ENCODE measurements at places on chromosomes 7 and 10.

GRCh38 chr10:90912174-90912573 is 8.7 kb downstream of the ANKRD1 start:
- DNase-seq = no peak

- no peak for DNase-seq
Observed at GRCh38 chr7:142123184-142123583, 11.7 kb downstream of the MGAM2 start.

DNA sequence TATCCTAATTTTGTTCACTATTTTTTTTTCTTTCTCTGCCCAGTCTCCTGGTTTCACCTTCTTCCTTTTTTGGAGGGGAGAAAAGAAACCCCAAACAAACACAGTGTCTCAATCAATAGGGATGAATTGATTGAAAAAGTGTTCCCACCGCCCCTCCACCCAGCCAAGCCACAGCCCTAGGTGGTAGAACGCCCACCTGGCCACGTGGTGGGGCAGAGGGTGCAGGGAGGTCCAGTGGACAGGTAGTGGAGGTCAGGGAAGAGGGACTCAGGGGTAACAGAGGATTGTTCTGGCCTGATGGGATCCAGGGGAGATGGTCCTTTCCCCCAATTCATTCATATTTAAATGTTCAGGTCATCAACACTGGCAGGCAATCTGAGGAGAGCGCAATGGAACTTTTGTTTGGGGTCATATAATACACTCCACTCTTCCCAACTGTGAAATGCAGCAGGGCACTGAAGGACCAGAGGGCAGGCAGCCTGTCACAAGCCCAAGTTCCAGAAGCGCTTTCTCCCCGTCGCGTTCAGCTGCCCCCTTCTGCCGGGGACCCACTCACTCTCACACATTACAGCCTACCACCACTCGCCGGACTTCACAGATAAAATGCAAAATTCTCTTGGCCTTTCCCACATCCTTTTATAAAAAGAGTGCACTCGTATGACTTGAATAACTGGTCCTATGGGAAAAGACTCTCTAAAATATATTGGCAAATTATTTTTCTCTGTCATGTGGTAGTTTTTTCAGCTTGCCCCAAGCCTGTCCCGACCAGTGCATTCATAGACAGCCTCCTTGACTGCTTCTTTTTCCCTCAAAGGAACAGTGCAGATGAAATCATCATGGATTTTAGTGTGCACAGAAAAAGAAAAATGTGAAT is 1.6 kb downstream of the INHBA start:
- no peak for DNase-seq

- DNase-seq = no peak
Observed at GRCh38 chr7:128422037-128422436, 12.3 kb upstream of the IMPDH1 start.

GRCh38 chr7:119967221-119967620 is 305.8 kb upstream of the KCND2 start:
- no peak for DNase-seq

DNA sequence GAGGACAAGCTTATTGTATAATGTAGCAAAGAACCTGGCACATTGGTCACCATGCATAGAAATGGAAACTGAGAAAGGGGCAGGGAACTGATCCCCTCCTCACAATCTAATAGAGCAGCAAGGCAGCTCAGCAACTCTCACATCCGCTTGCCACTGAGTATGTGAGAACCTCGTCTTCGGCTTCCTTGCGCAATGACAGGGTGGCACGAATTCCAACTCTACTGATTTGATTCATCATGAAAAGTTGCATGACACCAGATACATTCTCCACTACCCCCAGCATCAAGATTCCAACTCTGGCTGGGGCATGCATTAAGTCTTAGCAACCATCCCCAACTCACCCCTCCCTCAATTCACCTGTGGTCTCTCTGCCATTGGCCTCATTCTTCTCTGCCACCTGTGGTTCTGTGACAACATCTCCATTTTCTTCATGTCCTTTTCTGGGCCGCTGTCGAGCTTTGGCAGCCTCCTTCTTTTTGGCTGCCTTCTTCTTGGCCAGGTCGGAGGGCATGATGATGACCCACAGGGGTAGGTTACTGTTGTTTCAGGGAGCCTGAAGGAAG is 976 bp downstream of the ABCF2 start:
- DNase-seq = peak; percentile 49

GRCh38 chr7:102049765-102050164 is 232.3 kb downstream of the CUX1 start:
- no peak for DNase-seq

GRCh38 chr7:159102681-159103381 is 41.8 kb downstream of the VIPR2 start:
- DNase-seq = no peak

GRCh38 chr10:59618666-59619065 is 91.0 kb downstream of the SLC16A9 start:
- DNase-seq = no peak

GRCh38 chr10:132534391-132535064 is 3.1 kb upstream of the INPP5A start:
- DNase-seq = no peak

DNA sequence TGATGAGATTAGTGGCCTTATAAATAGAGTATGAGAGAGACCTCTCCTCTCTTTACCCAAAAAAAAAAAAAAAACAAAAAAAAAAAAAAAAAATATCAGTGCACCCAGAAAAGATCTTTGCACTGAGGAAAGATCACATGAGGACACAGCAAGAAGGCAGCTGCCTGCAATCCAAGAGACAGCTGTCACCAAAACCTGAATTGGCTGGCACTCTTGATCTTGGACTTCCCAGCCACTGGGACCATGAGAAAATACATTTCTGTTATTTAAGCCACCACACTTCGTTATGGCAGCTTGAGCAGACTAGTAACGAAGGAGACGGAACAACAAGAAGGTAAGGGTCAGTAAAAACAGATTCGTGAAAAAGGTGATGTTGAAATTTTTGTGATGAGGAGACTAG is 47.0 kb downstream of the TMEM106B start:
- no peak for DNase-seq

DNA sequence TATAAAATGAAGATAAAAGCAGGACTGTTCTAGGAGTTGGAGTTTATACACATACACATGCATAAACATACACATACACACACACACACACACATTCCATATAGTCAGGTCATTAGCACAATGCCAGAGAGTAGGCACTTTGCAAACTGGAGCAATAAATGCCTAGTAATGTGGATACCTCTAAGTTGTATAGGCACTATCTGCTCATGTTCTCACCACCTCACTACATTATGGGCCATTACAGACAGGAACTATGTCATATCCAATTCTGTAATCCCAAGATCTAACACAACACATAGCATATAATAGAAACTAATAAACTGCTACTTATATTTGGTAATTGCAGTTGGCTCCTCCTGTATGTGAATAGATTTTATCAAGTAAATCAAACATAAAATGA is 115.6 kb downstream of the GRM8 start:
- DNase-seq = no peak

DNA sequence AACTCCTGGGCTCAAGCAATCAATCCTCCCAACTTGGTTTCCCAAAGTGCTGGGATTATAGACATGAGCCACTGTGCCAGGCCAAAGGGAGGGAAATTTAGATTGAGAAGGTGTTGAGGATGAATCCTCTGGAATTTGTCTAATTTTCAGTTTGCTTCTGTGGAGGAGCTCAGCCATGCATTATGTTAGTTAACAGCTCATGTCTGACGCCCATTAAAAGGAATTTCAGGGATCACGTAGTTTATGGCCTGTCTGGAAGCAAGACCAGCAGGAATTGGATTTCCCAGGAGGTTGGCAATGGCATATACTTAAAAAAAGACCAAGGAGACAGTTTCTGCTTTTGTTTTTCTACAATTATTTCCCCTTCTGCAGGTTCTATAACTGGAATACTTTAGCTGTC is 165.7 kb downstream of the OTUD1 start:
- no peak for DNase-seq

- DNase-seq = no peak
Observed at GRCh38 chr10:128958834-128959690, 508.0 kb upstream of the MGMT start.

DNA sequence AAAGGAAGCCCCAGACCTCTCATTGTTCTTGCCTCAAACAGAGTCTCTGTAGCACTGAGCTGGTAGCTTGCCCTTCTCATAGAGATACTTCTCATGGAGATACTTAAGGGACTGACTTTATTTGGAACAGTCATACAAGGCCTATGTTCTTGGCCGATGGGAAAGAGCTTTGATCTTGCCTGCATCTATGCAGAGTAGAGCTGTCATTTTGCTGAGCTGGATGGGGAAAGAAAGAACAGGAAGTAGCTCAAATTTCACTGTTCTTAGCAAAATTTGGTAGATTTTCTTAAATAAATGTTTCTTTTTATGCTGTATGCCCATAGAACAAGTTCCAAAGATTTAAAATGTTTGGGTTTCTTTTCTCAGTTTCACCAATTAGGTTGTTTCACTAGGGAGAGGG is 119.3 kb upstream of the SEC61G start:
- DNase-seq = no peak

Data from suppressor macrophage treated with lipopolysaccharide for 1 hour (primary cell).